ENCODE measurements at places on chromosomes 3 and 15.

GRCh38 chr15:95346721-95347475 is 983.6 kb upstream of the NR2F2 start:
- DNase-seq, result no peak

GRCh38 chr15:26376243-26376642 is 396.6 kb downstream of the GABRB3 start:
- peak; percentile 43 for DNase-seq

GRCh38 chr3:177262396-177262795 is 65.1 kb upstream of the TBL1XR1 start:
- DNase-seq, result no peak

DNA sequence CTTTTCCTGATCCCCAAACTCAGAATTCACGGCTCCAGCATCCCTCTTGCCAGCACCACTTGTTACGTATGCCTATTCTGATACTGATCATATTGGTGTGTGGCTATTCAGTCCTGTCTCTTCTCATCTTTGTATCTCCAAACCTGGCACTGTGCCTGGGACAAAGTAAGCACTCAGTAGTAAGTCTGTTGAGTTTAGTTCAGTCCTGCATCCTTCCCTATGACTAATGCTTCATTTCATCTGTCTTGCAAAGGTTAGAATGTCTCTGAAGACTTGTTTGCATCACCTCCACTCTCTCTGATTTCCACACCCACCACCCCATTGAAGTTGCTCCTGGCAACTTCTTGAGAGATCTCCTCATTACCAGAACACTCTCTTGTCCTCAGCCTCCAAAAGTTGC is 80.3 kb downstream of the HMG20A start:
- no peak for DNase-seq

DNA sequence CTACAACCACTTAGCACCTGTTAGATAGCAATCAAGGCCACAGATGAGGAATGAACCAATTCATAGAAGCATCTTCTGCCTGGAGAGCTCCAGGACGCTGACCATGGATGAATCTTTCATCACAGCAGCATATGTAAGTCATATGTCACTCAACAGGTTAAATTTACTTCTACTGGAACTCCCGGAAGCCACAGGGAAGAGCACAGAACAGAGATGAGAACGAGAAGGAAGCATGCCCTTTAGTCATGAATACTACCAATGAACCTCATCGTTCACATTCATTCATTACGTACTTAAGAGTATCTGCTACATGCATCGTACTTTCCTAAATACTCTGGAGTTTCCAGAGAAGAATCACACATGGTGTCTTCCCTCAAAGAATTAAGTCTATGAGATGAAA is 192.8 kb downstream of the STT3B start:
- no peak for DNase-seq

- DNase-seq, result no peak
Observed at GRCh38 chr3:85271911-85272310, 313.1 kb downstream of the CADM2 start.

GRCh38 chr3:52534281-52535183 is 875 bp upstream of the NT5DC2 start:
- no peak for DNase-seq

DNA sequence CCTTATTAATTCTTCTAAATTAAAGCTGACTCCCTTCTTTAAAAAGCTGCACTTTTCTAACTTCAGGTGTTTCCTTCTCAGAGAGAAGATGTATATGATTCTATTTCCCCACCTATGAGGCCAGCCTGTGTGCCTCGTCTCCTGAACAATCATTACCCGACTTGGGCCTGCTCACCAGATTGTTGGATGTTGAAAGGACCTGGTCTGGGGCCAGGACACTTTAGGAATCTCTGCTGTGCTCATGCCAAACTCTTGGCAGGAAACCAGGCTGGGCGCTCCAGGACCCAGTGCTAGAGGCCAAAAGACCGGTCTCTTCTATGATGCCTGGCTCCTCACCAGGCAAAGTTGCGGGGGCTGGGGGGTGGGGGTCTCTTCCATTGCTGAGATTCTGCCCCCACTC is 16.9 kb upstream of the LRRC31 start:
- DNase-seq, result peak; percentile 74

GRCh38 chr3:47430606-47431005 is 45.1 kb downstream of the SCAP start:
- no peak for DNase-seq

- DNase-seq, result peak; percentile 48
Observed at GRCh38 chr3:48157950-48158376, 30.3 kb downstream of the CDC25A start.
